Activated CD4-positive, CD25-positive, alpha-beta regulatory T cell treated with anti-CD3 and anti-CD28 coated beads, Interleukin-2, amount 50 U/mL, for 72 hours (primary cell): ENCODE measurements at places on chromosomes 11 and 22.

DNA sequence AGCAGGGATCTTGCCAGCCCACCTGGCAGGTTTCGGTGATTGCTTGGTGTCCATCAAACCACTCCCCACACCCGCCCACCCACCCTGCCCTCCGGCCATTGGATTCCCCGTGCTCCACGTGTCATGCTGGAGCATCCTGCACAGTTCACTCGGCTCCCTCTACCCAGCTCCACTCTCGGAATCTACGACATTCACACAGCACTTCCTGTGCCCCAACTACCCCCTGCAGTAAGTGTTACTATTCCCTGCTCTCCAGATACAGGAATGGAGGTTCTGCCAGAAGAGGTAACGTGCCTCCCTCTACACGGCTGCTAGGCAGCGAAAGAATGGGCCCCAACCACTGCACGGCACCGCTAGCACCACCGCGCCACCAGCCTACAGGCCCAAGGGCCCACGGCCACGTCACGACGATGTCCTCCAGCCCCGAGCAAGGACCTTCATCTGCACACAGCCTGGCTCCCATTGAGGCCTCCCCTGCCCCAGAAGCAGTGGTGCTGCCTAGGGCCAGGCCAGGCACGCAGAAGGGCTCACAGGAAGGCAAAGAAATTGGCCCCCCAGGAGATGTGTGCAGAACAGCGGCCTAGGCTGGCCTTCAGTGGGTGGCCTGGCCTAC is 27.6 kb downstream of the WNT7B start:
- no peak for DNase-seq

GRCh38 chr11:12573707-12574485 is 100.3 kb upstream of the TEAD1 start:
- DNase-seq: no peak

GRCh38 chr22:45150139-45150538 is 13.6 kb upstream of the NUP50 start:
- no peak for DNase-seq

- no peak for DNase-seq
Measured at GRCh38 chr22:44389181-44389580, 76.4 kb upstream of the SHISAL1 start.
